Left ventricle myocardium superior (tissue), 1 donor: ENCODE measurements at places on chromosomes 1 and 21. TPM values are rescaled to one million over a fixed set of nuclear protein-coding genes. Genes with fewer than 3 reads are reported as not detected.

BNIPL gene
- 0.32 TPM for total RNA-seq

CLDN8 gene
- total RNA-seq = not detected

S100A2 gene
- 1.9 TPM for total RNA-seq

KRTAP10-4 gene
- total RNA-seq = not detected

ADGRL4 gene
- total RNA-seq = 21.2 TPM

LCE2B gene
- total RNA-seq = not detected

NPHP4 gene
- 4.9 TPM for total RNA-seq

BEND5 gene
- total RNA-seq = 3.9 TPM

SEMA4A gene
- 0.69 TPM for total RNA-seq

C1orf116 gene
- total RNA-seq = 2.0 TPM

FCGR2B gene
- total RNA-seq = 12.6 TPM

CLCA4 gene
- total RNA-seq = not detected

SYPL2 gene
- 30.4 TPM for total RNA-seq

CFHR5 gene
- not detected for total RNA-seq

GUCA2A gene
- not detected for total RNA-seq

NEXN gene
- total RNA-seq = 365 TPM

PIGR gene
- not detected for total RNA-seq

PTGS2 gene
- 0.77 TPM for total RNA-seq

VWA5B1 gene
- not detected for total RNA-seq

KDF1 gene
- 0.37 TPM for total RNA-seq

KRTAP7-1 gene
- total RNA-seq = not detected

ICOSLG gene
- total RNA-seq = 4.4 TPM

OR6N1 gene
- total RNA-seq = not detected

LIN28A gene
- not detected for total RNA-seq

UTS2 gene
- not detected for total RNA-seq

PDPN gene
- total RNA-seq = 20.9 TPM

IL20 gene
- total RNA-seq = not detected
